CD4-positive, alpha-beta T cell treated with Interferon alpha-2 for 1 hour (primary cell): ENCODE measurements at places on chromosomes 4 and X.

DNA sequence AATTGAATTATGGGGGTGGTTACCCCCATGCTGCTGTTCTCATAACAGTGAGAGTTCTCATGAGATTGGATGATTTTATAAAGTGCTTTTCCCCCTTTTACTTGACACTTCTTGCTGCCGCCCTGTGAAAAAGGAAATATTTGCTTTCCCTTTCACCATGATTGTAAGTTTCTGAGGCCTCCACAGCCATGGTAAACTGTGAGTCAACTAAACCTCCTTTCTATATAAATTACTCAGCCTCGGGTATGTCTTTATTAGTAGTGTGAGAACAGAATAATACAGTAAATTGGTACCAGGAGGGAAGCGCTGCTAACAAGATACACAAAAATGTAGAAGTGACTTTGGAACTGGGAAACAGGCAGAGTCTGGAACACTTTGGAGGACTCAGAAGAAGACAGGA, 1070.8 kb downstream of the FAM133A start:
- no peak for DNase-seq

DNA sequence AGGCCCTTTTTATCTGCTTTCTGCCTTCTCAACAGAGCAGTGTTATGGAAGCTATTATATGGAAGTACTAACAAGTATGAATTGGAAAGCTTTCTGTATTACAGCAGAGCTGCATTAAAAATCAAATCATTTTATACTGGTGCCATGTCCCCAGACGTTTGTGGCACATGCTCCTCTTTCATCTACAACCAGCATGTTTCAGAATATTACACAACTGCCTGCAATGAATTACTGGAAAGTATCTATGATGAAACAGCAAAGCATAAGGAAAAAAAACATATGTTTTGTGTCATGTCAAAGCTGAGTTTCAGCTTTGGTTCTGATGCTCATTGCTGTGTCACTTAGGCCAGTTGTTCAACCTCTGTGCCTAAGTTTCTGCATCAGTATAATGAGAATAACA, 576.8 kb downstream of the GBA3 start:
- no peak for DNase-seq

- peak; percentile 67 for DNase-seq
Measured at GRCh38 chrX:48683411-48683982, at the start of gene WAS. WAS (plus strand) TSS chrX:48683799; CDS start chrX:48683854, 55 bp downstream.

DNA sequence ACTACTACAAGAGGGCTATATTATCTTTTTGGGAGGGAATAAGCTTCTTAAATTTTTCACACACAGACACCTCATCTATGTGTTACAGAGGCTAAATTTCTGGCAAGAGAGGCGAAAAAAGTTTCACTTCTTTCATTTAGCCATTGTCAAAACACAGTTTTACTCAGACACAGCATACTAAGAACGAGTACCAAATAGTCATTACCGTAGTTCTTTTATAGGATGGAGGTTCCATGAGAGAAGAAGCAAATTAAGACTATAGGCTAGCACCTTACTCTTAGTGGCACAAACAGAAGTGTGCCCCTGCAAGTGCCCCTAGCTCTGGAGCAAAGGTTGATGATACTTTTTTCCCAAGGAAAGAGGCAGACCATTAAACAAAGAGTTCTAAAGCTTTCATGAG, 26.2 kb downstream of the UGT2B7 start:
- no peak for DNase-seq

DNA sequence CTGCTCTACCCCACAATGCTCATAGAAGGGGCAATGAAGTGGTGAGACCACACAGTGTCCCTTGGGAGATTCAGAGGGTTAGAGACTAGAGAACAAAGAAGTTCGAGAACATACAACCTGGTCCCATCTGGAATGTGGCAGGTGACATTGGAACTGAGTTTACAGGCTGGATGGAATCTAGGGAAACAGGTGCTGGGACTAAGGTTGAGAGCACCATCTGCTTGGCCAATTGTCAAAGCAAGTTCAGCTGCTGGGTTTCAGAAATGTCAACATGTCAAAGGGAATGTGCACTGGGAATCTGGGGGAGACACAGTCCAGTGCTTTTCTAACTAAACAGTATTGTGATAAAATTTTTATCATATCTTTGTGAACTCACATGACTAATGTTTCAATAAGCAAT, 15.9 kb upstream of the FAM13A start:
- no peak for DNase-seq

DNA sequence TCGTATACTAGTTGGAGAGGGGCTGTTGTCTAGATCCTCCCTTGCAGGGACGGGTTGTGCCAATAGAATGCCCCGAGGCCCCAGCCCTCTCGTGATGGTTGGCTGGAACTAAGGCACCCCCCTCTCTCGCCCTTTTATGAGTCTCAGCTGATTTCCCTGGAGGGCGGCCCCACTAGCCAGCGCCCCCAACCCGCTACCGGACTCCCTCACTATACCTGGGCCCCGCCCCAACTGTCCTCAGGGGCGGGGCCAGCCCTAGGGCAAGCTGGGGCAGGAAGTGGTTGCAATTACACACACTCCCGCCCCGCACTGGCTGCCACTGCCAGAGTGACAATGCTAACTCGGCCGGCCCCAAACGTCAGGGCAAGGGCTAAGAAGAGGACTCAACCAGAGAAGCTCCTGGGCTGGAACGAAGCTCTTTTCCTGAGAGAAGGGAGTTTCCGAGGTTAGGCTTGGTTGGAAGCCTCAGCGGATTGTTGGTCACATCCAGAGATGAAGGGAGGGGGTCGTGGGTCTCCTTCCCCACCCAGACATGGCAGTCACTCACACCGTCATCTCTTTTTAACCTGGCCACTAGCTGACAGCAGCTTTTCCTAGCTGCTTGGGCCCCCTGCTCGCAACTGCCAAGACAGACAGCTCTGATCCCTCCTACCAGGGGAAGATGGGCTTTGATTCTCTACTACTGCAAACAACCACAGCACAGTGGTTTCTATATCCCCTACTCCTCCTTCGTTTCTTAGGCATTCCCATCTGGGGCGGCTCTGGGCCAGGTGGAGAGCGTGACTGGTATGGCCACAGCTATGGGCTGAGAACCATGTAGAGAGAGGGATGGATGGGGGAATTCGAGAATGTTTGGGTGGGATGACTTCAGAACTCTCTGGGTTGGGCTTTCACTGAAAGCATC, 21.0 kb upstream of the BCORL1 start:
- DNase-seq, result peak; percentile 74

DNA sequence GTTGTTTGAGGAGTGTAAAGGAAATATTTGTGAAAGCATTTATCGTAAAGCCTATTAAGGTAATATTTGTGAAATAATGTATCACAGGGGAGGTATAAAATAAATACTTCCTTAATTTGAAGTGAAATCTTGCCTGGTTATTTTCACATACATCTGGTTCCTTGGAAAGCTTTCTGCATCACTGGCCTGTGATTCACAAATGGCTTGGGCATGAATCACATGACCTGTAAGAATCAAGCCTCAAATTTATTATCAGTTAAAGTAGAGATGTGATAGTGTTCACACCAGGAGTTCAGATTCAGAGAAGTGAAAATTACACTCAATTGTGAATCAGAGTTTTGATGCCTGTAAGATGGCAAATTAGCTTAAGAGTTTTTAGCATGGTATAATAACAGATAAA, 1911.4 kb downstream of the STIM2 start:
- DNase-seq, result no peak

GRCh38 chrX:8405631-8406030, 59.0 kb upstream of the VCX3B start:
- no peak for DNase-seq

DNA sequence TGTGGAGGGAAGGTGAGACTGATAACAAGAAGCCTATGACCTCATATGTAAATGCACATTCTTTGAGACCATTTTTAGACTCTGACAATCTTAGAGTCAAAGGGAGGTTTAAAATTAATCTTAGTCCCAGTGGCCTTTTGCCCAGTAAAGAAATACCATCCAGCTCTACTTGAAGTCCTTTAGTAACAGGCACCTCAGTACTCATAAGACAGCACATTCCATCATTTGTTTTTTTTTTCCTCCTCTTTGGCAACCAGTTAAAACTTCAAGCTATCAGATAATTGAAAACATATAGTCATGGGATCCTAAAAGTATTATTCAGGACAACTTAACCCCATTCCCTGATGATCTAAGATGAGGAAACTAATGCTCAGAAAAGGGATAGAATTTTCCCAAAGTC, 4.6 kb downstream of the EDA2R start:
- DNase-seq, result no peak

- DNase-seq, result no peak
Measured at GRCh38 chr4:121648516-121648915, 48.3 kb downstream of the ANXA5 start.

DNA sequence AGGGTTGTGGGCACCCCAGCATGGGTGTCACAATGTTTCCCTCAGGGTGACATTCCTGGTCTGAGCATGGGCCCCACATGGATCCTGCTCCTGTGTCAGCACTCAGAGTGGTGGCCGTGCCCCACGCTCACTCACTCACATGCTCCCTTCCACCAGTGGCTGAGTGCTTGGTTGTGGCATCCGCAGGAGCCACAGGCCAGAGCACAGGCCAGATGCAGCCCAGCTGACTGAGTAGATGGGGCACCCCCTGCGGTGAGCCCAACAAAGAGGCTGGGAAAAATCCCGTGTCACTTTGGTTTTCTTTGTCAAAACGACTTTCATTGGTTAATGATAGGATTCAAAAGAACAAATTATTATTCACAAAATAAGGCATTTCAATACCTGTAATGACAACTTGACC, 204.6 kb upstream of the ANXA10 start:
- DNase-seq, result no peak

GRCh38 chrX:22268706-22269105, 4.0 kb upstream of the CBLL2 start:
- no peak for DNase-seq

DNA sequence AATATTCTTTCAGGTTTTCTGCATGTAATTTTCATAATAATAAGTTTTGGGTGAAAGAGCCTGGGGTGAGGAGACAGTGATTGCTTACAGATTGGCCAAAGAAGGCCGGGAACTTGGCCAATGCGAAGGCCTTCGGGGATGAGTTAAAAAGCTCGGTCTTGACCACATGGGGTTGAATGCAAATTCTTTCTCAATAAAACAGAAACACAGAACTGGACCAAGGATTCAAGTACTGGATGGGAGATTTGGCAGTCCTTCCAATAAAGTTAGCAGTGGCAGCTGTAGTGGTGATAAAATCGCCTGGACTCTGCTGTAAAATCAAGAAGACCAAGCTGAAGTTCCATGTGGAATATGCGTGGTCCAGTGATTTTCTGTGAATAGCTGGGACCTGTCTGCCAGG, 282.2 kb upstream of the KLF3 start:
- no peak for DNase-seq

DNA sequence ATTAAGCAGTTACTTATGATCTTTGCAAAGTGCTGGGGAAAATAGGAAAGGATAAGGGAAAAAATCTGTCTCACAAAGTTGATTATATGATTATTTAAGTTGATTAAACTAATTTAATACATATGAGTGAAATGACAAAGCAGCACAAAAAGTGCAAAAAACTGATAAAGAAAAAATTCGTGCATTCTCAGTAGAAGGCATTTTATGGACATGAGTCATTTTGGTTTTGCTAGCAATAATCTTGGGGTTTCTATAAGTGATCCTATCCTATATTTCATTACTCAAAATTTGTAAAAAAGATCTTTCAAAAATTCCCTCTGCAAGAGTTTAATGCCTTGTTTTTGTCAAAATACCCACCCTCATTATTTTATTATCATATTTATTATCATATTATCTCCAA, 224.2 kb upstream of the ANXA10 start:
- no peak for DNase-seq

DNA sequence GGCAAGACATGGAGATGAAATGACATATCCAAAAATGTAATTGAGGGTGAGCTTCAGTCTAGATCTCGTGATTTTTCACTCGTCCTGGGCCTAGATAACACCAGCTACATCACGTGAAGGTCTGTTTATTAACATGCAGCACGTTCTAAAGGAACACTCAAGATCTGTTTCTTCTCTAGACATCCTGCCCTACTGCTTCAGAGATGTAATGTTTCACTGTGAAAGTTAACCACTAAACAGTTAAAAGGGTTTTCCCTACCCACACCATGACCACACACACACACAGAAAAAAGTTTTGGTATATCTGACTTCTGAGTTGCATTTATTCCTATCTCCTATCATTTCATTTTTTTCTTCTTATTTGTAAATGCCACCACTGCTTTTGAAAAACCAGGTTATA, 52.3 kb upstream of the SMIM31 start:
- DNase-seq, result no peak

DNA sequence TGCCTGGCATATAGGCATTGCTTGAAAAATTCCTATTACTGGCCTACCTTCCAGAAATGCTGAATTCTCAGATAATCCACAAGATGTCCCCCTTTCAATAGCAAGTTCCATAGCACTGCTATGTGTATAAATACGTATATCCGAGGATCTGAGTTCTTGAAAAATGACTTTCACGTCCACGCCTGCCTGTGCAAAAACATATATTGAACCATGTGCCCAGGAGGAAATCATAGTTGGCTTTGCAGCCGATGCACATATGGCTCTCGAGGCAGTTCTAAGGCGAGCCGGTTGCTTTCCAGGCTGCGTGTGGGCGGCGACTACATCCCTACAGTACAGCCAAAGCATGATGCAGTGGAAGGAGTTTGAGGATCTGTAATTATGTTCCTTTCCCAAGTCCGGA, 55.4 kb upstream of the ESX1 start:
- DNase-seq, result no peak

DNA sequence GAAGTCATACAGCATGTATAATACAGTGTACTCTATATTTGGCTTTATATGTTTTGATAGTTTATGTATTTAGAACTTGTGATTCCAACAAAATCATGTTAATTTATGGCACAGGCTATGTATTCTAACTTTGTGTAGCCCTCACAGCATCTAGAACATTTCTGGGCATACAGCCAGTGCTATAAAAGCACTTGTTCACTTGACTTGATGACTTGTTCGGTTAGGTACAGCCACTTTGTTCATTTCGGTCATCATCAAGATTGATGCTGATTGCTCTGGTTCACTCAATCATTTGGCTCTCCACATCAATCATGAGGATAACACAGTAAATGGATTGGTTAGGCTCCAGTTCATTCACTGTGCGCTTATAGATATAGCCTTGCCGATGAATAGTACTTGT, 97.6 kb upstream of the IRS4 start:
- DNase-seq, result no peak

DNA sequence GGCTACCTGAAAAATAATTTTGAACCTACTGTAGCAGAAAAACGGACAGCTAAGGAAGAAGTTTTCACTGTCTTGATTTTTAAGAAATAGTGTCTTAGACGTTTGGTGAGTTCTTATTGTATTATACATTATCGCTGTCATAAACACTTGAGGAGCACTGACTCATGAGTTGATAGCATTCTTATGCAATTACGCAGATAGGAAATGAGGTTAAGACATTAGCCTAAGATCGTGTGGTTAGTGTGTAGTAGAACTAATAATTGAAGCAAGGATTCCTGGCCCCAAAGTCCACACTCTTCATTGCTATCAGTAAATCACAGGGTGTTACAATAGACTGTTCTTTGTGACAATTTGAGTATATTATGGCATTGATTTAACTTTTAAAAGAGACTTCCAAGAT, 238.1 kb downstream of the ARAP2 start:
- no peak for DNase-seq
